Stimulated activated naive CD4-positive, alpha-beta T cell treated with Interleukin-2 at 50 U/mL for 16 hours (primary cell): ENCODE measurements at places on chromosomes 6 and 20.
A peak's percentile ranks its signal among the peaks of the same experiment; 100 is the strongest.

DNA sequence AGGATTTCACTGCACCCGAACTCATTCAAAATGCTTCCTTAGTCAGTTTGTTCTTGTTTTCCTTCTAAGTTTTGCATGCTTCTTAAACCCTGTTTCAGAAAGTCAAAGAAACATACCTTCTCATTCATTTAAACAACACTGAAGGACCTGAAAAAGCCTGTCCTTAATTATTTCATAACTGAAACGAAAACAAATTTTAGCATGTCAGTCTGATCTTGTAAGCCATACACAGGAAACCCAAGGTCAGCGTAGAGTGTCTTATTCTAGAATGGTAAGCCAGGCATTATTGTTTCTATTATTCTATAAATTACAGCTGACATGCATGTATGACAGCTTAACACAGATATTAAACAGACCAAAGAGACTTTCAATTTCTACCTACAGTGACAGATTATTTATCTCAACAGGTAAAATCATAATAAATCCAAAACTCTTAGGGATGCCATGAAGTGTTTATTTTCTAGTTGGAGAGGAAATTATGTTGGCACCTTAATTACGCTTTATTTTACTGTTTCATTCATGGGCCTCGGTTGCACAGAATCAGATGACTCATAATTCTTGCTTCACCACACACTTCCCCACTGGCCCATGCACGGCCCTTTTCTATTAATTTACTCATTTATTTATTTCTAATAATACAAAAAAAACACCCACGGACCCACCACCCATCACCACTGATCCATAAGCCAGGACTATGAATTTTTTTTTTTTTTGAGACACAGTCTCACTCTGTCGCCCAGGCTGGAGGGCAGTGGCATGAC, 39.3 kb upstream of the DUSP22 start:
- no peak for DNase-seq

DNA sequence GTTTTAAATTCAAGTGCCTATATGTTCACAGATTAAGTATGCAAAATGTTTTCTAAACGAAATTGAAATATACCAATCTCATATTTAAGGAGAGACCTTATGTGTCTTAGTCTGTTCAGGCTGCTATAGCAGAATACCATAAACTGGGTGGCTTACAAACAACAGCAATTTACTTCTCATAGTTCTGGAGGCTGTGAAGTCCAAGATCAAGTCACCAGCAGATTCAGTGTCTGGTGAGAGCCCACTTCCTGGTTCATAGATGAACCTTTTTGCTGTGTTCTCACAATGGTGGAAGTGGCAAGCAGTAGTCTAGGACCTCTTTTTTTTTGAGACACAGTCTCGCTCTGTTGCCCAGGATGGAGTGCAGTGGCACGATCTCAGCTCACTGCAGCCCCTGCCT, 3.5 kb upstream of the DSTN start:
- DNase-seq: no peak

DNA sequence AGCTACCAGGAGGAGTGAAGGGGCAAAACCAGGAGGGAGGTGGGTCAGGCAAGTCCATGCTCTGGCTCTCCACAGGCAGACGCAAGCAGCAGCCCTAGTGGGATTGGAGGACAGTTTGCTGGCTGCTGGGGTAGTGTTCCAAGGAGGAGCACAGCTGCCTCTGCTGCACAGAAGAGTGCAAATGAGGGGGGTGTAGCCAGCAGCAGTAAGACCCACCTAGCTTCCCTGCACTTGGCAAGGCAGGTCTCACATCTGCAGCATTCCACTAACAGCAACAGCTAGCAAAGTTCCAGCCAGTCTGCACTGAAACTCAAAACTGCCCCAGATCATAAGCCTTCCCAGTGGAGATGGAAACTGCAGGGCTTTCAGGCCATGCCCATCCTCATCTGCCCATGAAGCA, 405.0 kb downstream of the UTRN start:
- DNase-seq: no peak

DNA sequence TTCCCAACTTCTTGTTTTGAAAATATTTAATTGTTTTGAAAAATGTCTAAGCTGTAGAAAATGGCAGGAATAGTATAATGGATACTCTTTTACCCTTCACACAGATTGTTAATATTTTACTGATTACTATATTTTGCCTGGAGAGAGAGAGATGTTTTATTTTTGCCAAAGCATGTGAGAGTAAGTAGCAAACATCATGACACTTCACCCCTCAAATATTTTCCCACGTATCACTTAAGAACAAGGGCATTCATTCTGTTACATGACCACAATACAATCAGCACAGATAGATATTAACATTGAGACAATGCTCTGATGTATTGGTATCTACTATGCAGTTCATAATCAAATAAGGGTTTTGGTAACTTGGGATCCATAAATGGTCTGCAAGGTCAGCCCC, 116.5 kb downstream of the CCDC170 start:
- DNase-seq: no peak

DNA sequence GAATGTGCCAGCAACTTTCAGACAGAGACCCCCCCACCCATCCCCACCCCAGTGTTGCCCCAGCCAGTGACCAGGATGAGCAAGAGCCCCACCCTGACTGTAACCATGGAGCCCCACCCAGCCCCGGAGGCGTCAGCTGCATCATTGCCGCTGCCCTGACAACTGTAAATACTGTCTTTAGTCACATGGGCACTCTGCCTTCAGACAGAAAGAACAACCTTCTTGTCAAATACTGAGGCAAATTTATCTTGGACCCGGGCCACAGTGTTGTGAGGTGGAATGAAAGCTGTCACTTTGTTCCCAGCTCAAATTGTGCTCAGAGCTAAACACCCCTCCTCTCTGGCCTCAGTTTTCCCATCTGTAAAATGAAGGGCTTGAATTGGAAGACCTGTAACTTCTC, 23.7 kb downstream of the MOCS3 start:
- no peak for DNase-seq

GRCh38 chr20:46009816-46010215, 1.1 kb downstream of the MMP9 start:
- no peak for DNase-seq

GRCh38 chr20:51169813-51170212, 146.9 kb upstream of the KCNG1 start:
- DNase-seq: no peak

GRCh38 chr6:85775883-85776282, 133.2 kb upstream of the SYNCRIP start:
- no peak for DNase-seq

- DNase-seq: no peak
Observed at GRCh38 chr20:4944518-4945313, 56.6 kb downstream of the SLC23A2 start.

GRCh38 chr20:63740070-63740626, 572 bp downstream of the SLC2A4RG start:
- peak; percentile 49 for DNase-seq

DNA sequence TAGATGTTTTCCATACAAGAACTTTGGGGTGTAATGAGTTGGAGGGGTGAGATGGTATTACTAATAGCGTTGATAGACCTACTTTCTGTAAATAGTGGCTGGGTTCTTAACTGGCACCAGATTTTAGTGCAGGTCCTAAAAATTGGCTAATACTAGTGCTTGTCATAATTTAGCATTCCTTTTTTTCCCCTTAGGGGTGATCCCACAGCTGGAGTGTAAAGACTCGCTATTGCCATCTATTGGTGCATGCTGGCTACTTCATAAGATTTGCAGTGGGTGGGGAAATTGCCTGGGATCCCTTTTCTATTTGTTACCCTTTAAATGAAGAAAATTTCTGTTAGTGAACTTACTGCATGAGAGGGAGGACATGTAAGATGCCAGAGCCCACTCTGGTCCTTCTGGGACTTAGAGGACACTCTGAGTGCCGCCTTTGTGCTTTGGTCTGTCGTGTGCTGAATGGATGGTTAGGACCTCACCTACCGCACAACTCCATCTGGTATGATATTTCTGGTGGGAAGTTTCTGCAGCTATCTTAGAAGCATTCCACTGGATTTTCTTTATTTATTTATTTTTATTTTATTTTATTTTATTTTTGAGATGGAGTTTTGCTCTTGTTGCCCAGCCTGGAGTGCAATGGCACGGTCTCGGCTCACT, 195.5 kb downstream of the JARID2 start:
- DNase-seq: no peak

DNA sequence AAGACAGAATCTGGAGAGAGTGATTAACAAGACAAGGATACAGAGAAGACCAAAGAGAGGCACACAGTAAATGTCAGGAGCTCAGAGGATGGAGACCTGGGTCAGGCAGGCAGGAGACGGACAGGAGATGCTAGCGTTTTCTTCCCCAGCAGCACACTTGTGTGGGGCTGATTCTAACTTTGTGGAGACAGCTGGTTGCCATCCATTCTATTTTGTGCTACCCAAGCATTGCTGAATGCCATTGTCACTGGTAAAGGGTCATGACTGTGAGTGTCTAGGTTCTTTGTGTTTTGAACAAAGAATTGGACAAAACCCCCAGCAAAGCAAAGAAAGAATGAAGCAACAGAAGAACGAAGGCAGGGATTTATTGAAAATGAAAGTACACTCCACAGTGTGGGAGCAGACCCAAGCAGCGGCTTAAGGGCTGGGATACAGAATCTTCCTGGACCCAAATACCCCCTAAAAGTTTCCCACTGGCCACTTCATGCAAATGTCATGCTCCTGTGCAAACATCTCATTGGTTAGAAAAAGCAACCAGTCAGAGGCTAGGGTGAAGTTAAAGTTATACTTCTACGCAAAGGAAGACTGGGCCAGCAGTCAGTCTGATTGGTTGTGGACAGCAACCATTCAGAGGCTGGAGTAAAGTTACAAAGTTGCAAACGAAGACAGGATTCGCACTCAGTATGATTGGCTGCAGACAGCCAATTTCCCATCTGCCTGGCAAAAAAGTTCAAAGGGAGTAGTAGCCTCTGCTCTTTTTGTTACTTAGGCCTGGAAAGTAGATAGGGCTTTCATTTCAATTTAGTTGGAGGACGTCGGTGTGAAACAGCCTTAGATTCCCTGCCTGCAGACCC, 17.5 kb downstream of the PTK7 start:
- no peak for DNase-seq

DNA sequence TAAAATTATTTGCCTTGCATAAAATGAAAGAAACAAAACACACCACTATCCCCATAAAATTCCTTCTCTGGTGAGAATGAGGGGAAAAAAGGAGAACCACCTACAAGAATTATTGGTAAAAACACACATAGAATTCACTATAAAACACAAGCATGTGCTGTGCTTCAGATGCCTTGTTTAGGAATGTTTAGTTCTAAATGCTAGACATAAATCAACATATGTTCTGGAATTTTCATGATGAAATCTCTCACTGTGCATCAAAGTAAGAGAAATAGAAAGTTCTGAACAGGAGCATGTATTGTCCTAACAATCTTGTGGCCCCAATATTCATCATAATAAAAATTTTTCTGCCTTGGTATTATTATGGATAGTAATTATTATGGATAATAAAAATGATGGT, 111.0 kb downstream of the PLCB4 start:
- DNase-seq: no peak

DNA sequence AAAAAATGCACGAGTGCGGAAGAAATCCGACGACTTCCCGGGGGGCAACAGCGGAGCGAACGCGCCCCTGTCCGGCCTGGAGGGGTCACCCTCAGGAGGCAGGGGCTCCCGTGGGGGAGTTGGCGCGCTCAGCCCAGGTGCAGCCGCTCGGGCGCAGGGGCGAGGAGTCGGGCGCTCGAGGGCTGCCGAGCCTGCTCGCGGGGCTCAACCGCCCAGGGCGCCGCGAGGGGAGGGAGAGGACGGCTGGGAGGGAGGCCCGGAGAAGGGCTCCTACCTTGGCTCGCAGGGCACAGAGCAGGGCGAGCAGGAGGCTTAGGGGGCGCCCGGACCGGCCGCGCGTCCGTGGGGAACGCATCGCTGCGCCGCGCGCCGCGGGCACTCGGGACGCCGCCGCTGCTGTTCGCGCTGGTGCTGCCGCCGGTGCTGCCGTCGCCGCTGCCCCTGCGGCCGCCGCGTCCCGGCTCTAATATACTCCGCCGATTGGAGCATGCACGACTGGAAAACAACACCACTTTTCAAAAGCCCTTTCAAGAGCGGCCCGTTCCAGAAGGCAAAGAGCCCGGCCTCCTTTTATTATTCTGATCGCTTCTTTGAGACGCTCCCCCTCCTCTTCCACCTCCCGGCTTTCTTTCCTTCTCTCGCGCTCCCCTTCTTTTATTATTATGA, 490 bp downstream of the JAG1 start:
- no peak for DNase-seq
